ENCODE measurements at places on chromosomes 16 and 17. TPM values are rescaled to one million over a fixed set of nuclear protein-coding genes. Genes with fewer than 3 reads are reported as not detected.

DNA sequence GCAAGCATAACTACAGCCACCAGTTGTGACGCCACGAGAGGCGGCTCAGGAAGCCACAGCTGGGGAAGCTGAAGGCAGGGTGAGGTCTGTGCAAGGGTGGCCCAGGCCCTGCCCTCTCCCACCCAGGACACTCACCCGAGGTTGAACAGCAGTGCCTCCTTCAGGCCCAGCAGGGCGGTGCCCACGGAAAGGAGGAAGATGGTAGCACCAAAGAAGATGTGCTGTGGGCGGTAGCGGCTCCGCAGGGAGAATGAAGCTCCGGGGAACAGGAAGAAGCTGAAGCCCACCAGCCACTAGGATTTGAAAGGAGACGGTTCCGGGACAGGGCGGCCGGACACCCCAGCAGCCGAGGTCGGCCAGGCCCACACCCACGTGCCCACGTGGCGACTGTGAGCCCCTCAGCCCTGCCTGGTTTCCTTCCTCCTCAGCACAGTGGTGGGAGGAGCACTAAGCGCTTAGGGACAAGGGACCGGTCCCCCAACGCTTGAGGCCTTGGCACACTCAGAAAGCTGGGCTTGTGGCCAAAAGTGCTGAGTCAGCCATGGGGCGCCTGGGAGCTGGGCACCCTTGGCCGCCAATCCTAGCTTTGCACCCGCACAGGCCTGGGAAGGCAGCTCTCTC, 11.0 kb downstream of the CYB561 start:
- DNase-seq: peak; percentile 37

- peak; percentile 99 for DNase-seq
These were observed at the start of gene FLYWCH2 for GRCh38 chr16:2882650-2883457. Gene FLYWCH2 (plus strand): TSS chr16:2883215. CDS start chr16:2896450, 13,235 bp downstream.

DNA sequence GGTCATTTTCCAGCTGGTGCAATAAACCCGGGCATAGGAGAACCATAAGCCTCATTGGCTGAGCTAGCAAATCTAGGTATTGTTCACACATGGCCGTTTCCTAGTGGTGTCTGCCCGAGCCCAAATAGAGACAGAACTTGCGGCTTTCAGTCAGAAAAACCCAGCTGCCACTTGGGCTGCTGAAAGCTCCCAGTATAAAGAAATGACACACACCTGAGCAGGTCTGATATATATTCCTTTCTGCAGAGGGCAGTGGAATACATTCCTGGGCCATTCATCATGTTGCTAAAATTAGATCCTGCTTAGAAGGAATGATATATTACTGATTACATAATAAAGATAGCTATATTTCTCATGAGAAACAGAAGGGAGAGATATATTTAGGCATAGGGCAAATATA, 83.9 kb upstream of the IRX5 start:
- DNase-seq: no peak

The EME2 gene
- total RNA-seq: 36.3 TPM

GRCh38 chr16:24776501-24777220, 47.2 kb downstream of the TNRC6A start:
- DNase-seq: no peak

DNA sequence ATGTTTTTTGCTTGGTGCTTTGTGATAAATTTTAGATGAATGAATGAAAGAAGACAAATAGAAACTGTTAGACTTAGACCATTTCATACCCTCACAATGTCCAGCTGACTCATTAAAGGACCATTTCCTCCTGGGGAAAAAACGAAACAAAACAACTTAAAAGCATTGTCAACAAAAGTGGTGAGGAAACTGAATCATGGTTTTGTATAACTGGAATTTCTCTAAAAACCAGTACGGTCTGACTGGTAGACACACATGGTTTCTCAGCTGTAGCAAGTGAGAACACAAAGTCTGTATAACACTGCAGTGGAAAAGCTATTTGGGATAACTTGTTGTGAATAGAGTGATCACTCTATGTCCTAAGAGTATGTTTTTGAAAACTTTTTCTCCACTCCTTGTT, 5.3 kb upstream of the DDX52 start:
- DNase-seq: no peak

- no peak for DNase-seq
These were observed 67.1 kb upstream of the METRNL start for GRCh38 chr17:83012200-83012785.

- DNase-seq: no peak
These were observed 2.8 kb downstream of the VAT1 start for GRCh38 chr17:43019418-43019817.

DNA sequence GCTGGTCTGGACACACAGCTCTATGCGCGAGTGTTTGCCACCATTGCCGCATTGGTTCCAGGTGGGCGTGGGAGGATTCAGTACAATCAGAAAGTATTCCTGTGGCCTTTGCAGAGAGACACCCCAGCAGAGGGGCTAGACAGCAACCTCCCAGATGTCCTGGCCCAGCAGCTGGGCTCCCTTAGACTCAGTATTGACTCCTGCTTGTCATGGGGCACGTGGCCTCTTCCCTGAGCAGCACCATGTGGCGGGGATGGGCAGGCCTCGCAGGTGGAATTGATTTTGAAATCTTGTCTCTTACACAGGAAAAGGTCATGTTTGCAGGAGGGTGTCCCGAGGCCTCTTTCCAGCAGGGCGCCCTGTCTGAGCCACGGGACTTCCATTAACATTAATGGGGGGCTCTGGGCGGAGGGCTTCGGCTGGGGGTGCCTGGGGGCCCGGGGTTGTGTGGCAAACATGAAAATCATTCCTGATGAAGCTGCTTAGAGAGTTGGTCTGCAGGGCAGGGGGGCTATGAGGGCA, 96.4 kb downstream of the C16orf78 start:
- no peak for DNase-seq

GRCh38 chr16:25750488-25751216, 58.9 kb downstream of the HS3ST4 start:
- no peak for DNase-seq

DNA sequence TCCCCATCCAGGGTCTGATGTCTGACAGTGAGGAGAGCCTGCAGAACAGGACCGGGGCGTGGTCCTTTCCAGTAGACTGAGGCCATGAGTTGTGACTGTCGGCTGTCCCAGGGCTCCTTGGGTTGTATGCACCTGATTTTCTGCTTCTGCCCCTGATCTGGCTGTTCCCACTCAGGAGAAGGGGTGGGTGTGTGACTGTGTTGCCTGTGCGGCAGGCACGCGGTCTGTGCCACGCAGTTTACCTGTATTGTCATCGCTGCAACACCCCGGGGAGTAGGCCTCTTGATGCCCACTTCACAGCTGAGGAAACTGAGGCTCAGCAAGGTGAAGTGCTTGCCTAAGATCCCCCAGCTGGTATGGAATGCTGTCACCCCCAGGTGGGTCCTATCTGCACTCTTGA, 1.4 kb downstream of the CRISPLD2 start:
- DNase-seq: no peak

- DNase-seq: no peak
These were observed 6.6 kb downstream of the CHMP6 start for GRCh38 chr17:80998118-80998747.

DNA sequence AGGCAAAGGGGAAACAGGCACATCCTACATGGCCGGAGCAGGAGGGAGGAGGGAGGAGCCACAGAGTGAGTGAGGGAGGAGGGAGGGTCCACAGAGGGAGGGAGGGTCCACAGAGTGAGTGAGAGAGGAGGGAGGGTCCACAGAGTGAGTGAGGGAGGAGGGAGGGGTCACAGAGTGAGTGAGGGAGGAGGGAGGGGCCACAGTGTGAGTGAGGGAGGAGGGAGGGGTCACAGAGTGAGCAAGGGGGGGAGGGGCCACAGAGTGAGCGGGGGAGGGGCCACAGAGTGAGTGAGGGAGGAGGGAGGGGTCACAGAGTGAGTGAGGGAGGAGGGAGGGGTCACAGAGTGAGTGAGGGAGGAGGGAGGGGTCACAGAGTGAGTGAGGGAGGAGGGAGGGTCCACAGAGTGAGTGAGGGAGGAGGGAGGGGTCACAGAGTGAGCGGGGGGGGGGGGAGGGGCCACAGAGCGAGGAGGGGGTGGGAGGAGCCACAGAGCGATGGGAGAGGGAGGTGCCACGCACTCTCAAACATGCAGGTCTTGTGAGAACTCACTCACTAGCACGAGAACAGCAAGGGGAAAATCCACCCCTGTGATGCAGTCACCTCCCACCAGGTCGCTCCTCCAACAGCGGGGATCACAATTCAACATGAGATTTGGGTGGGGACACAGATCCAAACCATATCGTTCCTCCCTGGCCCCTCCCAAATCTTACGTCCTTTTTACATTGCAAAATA, 24.3 kb upstream of the CDH15 start:
- DNase-seq: no peak

DNA sequence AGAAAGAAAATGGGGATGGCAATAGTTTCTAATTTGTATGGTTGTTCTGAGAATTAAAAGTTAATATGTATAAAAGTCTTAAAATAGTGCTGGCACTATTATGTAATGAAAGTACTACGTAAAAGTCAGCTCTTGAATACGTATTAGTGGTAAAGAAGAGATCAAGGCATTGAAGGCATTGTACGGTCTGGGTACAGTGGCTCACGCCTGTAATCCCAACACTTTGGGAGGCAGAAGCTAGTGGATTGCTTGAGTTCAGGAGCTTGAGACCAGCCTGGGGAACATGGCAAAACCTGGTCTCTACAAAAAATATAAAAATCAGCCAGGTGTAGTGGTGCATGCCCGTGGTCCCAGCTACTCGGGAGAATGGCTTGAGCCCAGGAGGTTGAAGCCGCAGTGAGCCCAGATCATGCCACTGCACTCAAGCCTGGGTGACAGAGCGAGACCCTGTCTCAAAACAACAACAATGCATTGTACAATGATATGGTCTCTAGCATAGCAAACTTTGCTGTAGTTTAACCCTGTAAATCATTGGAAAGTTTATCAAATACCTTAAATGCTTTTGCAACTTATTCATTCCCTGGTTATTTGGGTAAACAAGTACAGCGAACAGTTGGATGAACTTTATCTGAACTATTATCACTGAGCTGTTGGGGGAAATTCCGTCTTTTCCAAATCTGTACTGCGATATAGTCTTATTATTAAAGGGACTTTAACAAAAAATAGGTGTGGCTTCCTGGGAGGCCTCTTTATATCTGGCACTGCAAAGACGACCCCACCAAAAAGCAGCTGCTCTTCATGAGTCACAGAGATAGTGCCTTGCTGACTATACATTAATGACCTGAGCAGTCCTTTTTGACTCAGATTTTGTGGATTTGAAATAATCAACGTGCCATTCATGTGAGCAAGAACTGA, 73.6 kb downstream of the GPRC5B start:
- DNase-seq: no peak

The GP1BA gene
- not detected for total RNA-seq

The BMERB1 gene
- total RNA-seq: 43.6 TPM

DNA sequence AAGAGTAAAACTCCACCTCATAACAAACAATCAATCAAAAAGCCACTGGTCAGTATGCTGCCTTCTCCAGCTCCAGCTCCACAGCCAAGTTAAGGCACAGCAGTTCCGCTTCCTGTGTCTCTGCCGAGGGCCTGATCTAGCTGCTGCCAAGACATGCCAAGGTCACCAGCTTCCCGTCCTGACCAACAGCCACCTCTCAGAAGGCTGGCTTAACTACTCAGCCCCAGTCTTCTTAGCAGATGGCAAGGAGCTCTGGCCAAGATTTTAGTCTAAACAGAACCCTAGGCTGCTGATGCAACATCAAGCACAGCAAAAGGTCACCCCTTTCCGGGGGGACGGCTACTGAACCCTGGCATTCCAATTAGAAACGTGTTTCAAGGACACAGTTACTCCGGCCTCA, 17.7 kb upstream of the MNT start:
- no peak for DNase-seq

GRCh38 chr16:54503856-54504219, 217.3 kb upstream of the IRX3 start:
- DNase-seq: no peak

DNA sequence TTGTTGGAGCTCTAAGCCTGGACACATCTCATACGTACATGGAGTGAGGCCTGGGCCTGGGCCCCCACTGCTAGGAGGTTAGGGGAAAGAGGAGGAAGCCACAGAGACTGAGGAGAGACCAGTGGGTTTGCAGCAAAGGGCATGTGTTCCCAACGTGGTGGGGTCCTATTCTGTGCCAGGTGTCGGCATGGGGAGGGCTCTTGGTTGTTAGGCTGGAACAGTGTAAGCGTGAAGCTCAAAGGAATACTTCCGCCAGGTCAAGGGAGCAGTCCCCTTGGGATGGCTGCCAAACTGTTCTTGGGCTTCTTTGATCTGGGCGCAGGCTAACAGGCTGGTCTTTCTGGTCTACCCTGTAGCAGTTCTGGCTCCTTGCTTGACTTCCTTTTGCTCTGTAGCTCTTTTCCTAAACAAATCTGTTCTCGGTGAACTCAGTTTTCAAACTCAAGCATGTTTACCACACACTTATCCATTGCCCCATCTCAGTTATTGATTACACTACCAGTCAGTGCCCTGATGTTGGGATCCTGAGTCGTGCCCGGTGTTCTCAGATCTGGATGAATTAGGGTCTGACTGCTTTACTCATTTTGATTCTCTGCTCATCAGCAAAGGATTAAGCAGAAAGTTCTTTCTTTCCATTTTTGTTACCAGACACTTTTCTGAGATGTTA, 36.4 kb downstream of the GPT2 start:
- DNase-seq: peak; percentile 10

The PPY gene
- total RNA-seq: not detected

DNA sequence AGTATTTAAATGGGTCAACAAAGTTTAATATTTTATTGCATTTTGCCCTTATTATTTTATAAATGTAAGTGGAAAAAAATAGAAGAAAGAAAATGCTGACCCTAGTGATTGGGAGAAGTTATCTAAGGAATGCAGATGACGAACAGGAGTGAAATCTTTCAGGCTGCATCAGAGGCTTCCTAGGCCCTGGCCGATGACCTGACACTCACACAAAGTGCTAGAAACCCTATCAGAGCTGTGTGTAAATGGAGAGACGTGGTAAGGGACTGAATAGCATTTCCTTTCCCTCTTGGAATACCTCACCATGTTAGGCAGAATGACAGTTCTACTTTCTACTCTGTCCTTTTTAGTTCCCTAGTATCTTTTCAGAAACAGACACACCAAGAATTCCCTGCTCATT, 44.9 kb upstream of the CNEP1R1 start:
- no peak for DNase-seq

DNA sequence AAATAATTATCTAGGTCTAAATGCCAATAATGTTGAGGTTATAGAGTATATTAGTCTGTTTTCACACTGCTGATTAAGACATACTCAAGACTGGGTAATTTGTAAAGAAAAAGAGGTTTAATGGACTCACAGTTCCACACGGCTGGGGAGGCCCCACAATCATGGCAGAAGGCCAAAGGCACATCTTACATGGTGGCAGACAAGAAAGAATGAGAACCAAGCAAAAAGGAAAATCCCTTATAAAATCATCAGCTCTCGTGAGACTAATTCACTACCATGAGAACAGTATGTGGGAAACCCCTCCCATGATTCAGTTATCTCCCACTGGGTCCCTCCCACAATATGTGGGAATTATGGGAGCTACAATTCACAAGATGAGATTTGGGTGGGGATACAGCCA, 2.9 kb upstream of the KATNB1 start:
- DNase-seq: no peak
